ENCODE measurements at places on chromosomes 1 and 21. TPM values are rescaled to one million over a fixed set of nuclear protein-coding genes. Genes with fewer than 3 reads are reported as not detected.

Gene KRTAP19-5
- total RNA-seq: not detected

Gene CACHD1
- 5.9 TPM for total RNA-seq

Gene GBP7
- not detected for total RNA-seq

Gene ARHGAP29
- 131 TPM for total RNA-seq

Gene TFF3
- 1.0 TPM for total RNA-seq
